ENCODE measurements at places on chromosomes 16 and 17.

GRCh38 chr17:78969865-78970264, 9.9 kb downstream of the LGALS3BP start:
- no peak for DNase-seq

DNA sequence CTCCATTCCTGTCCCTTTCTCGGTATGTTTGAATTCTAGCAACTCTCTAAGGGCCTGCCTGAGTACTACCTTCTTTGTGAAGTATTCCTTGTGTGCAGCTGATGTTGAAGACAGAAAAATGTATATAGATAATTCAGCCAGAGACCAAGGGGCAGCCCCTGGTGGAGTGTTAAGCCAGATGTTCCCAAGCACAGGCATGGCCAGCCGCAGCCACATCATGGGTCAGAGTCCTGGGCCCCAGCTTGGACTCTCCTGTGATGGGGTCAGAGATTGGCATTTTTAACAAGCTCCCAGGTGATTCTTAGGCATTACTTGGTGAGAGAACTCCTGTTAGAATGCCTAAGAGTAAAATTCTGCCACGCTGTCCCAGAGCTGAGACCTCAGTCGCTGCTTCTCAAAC, 100.8 kb downstream of the IRF8 start:
- no peak for DNase-seq

GRCh38 chr17:31515267-31515666, 123.8 kb downstream of the RAB11FIP4 start:
- DNase-seq, result no peak

DNA sequence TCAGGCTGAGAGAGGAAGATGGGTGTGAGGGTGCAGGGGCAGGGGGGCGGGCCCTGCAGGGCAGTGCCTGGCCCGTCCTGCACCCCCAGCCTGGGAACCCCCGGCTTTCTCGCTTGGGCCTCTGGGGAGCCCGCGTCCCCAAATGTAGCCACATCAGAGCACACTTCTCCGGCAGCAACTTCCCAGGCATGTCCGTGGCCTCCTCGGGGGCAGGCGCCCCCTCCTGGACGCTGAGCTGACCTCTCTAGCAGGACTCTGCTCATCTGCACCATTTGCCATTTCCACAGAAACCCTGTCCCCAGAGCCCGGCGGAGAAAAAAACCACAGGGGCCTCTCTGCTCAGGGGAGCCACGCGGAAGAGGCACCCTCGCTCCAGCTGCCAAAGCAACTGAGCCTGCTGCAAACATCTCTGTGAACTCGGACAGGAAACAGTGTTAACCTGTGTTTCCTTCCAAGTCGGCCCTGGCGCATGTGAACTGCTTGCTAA, 63.4 kb downstream of the KLHDC4 start:
- DNase-seq, result no peak

GRCh38 chr16:3727806-3728381, 10.6 kb upstream of the TRAP1 start:
- peak; percentile 92 for DNase-seq

DNA sequence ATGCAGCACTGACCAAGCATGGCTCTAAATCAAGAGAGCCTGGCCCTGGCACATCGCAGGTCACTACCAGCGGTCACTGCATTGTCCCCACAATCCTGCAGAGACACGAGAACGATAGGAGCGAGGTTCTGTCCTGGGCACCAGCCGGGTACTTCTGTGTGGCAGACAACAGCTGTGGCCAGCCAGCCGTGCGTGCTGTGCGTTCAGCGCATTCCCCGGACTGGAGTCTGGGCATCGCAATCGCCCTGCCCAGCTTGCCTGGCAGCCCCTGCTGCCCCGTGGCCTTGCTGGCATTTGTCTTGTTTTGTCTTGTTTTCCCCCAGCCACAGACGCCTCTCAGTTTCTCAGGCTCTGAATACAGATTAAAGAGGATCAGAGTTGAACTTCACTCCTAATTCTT, 33.9 kb downstream of the COTL1 start:
- no peak for DNase-seq

GRCh38 chr17:81954131-81955057, 6.6 kb downstream of the NOTUM start:
- no peak for DNase-seq

- no peak for DNase-seq
Measured at GRCh38 chr17:6796887-6797490, 21.0 kb downstream of the FBXO39 start.

DNA sequence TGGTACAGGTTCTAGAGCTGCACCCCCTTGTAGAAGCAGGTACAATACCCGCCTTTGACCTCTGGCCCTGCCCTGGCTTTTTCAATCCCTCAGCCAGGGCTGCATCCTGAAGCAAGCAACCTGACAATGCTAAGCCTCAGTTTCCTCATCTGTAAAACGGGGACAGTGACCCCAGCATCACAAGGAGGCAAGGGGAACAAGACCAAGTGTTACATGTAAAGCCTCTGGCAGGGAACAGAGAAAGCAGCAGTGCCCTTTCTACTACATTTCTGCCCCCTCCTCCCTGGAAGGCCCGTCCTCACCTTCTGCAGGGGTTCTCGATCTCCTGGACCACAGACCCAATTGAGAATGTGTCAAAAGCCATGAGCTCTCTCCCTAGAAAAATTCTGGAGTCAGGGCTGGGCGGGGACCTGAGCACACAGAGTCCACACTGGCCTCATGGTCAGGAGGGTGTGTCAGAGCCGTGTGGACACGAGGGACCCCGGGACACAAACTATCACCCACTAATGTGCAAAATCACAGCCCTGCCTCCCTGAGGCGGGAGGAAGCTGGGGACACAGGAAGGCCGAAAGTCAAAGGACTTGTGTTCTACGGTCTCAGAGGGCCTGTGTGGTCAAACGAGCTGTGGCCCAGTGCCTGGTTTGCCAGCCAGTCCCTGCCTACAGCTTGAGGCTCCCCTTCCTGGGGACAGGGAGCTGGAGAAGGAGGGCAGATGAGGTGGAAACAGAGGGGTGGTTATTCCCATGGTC, 27.5 kb downstream of the LRRC75A start:
- no peak for DNase-seq

DNA sequence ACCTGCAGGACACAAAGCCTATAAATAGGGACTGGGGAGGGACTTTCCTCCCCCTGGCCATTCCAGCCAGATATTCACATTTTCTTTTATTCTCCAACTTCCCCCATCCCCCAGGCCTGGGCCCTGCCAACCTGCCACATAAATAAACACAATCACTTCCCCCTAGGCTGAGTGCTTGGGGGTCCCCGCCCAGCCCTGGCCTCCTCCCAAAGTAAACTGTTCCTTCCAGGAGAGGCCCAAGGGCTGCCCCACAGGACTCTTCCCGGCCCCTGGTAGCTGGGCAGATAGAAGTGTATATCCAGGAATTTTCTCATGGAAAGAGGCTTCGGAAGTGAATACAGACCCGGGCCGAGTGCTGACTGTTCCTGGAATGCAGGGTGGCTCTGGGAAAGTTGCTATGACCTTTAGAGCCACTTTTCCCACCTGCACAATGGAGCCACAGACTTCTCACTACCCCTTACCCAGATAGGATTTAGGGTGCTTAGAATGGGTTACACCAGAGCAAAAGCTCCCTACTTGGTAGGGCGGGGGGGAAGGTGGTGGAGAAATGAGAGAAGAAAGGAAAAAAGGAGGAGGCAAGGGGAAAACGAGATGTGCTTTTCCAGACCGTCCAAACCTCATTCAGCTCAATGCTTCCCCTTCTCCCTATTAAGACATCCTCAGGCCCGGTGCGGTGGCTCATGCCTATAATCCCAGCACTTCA, 8.5 kb downstream of the CSF3 start:
- DNase-seq, result no peak

GRCh38 chr16:82203198-82203597, 33.2 kb upstream of the MPHOSPH6 start:
- DNase-seq, result no peak

DNA sequence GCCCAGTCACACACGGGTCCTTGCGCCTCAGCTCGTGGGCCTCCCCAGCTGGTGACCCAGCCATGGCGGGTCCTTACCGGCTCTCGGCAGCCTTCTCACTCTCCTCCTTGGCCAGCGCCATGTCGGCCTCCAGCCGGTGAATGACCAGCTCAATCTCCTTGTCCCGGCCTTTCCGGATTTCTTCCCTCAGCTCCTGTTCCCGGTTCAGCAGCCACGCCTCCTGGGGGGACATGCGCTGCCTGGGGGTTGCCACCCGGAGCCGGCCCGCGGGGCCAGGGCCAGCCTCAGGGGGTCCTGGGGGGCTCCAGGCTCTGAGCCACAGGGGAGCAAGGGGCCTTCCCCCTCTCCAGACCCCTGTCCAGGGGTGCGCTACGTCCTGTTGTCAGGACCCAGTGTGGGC, 25.1 kb upstream of the AATK start:
- DNase-seq, result no peak

DNA sequence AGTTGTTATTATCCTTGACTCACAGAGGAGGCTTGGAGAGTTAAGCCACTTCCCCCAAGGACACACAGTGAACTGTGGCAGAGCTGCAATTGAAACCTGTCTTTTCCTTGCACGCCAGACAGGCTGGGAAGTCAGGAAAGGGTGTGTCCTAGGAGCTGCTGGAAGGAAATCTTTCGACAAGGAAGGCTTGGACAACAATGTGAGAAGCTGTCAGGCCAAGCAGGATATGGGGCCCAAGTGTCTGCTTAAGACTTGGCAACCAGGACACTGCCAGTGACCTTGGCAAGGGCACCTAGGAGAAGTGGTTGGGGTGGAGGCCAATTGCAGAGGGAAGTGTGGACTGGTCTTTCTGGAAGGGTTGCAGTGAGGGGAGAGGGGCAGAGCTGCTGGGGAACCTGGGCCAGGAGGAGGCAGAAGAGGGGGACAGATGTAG, 2.1 kb upstream of the CAMKK1 start:
- no peak for DNase-seq

GRCh38 chr17:42198897-42199296, 4.6 kb upstream of the GHDC start:
- no peak for DNase-seq

- no peak for DNase-seq
Measured at GRCh38 chr17:42271006-42271778, 5.0 kb downstream of the STAT5B start.

- no peak for DNase-seq
Measured at GRCh38 chr17:70006159-70006558, 68.9 kb upstream of the KCNJ16 start.

DNA sequence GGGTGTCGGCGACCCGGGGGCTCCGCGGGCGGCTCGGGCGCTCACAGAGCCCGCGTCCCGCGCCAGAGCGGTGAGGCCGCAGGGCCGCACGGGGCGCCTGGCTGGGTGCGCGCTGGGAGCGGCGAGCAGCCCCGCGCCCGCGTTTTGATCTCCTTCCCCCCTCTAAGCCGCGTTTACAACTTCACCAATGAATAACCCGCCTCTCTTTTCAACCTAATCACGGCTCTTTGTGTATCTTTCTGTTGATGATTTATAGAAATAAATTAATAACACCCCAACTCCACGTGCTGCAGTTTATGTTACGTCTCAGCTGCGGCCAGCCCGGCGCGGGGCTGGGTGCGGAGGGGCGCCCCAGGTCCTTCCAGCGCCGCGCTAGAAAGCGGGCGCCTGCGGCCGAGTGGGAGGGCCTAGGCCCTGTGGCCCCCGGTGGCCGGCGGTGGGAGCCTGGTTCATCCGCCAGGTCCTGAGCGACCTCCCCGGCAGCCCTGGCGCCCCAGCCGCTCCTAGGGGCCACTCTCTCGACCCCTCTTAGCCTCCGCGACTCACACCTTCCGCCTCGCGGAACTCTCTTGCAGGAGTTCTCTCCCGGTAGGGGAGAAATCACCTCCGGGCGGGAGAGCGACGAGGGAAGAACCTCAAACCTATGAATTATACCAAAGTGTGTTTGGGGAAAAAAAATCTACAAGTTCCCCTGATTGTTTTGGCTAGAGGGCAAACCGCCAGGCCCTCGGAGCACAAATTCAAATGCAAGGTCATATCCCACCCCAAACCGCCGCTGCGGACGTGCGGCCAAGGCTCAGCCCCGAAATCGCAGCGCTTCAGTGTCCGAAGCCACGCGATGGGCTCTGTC, 1.9 kb downstream of the HNF1B start:
- peak; percentile 40 for DNase-seq

GRCh38 chr17:17818088-17818526, 18.7 kb downstream of the SREBF1 start:
- DNase-seq, result no peak

DNA sequence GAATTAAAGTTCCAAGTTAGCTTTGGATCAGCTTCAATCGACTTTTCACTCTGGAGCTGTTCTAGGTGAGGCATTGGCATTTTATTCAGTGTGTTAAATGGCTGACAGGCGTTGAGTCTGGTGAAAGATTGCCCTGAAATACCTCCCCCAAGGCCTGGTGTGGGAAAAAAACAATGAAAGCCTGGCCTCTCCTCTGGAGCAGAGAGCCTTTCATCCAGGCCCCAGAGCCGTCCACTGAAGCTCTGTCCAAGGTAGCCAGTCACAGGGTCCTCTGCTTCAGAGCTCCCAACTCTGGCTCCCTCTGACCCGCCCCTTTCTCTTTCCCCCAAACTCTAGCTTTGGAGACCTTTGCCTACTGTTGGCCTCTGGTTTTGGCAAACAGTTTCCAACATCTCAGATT, 123.6 kb upstream of the CRHR1 start:
- DNase-seq, result no peak

- peak; percentile 24 for DNase-seq
Measured at GRCh38 chr17:17682737-17683680, 1.8 kb downstream of the RAI1 start.

DNA sequence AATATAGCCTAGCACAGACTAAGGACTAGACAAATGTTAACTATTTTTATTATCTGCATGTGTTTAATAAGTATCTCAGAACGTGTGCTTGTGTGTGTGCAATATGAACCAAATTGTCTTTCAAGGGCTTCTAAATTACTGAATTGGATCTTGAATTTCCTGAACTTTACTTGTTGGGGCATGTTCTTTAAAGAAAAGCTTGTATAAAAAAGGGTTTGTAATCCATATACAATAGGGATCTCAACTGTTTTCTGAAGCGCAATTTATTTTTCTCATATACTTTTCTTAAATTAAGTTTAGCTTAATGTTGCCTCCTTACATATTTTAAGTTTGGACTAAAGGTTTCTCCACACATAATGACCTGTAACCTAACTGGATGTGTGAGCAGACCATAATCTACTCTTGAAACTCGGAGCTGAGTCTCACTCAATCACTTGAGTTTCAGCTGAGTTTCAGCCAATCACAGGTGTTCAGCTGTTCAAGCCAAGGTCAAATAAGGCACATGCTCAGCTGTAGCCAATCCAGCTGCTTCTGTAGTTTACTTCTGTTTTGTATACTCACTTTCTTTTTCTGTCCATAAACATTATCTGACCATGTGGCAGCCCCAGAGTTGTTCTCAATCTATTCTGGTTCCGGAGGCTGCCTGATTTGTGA, 72.3 kb downstream of the CDK5R1 start:
- DNase-seq, result peak; percentile 25

DNA sequence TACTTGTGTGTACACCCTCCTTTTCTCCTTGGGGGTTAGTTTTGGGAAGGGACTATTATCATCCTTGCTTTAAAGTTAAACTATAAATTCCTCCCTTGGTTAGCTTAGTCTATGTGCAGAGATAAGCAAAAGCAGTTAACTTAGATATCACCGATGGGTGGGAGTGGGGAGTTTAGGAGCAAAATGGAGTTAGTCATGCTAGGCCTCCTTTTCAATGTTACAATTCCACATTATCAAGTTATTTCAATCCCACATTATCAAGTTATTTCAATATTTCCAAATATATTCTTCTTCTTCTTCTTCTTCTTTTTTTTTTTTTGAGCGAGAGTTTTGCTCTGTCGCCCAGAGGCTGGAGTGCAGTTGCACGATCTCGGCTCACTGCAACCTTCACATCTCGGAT, 1.7 kb upstream of the BCAS3 start:
- DNase-seq, result no peak
